Kidney tubule cell (primary cell): ENCODE measurements at places on chromosomes 7 and 10.
A peak's percentile ranks its signal among the peaks of the same experiment; 100 is the strongest.

DNA sequence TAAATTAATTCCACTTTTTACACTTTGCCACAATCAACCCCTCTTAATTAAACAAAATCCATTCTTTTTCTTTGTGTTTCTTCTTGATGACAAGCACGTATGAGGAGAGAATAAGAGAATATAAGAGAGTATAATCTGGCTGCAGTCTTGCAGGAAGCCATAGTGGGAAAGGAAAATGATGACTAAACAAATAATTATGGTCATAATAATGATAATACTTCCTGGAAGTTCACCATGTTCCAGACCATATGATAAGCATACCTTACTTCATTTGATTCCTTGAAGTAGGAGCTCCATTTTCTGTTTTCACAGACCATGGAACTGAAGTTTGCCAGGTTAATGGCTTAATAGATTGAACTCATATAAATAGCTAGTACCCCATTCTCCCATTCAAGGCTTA, 237.8 kb downstream of the SEMA3D start:
- peak; percentile 9 for DNase-seq

DNA sequence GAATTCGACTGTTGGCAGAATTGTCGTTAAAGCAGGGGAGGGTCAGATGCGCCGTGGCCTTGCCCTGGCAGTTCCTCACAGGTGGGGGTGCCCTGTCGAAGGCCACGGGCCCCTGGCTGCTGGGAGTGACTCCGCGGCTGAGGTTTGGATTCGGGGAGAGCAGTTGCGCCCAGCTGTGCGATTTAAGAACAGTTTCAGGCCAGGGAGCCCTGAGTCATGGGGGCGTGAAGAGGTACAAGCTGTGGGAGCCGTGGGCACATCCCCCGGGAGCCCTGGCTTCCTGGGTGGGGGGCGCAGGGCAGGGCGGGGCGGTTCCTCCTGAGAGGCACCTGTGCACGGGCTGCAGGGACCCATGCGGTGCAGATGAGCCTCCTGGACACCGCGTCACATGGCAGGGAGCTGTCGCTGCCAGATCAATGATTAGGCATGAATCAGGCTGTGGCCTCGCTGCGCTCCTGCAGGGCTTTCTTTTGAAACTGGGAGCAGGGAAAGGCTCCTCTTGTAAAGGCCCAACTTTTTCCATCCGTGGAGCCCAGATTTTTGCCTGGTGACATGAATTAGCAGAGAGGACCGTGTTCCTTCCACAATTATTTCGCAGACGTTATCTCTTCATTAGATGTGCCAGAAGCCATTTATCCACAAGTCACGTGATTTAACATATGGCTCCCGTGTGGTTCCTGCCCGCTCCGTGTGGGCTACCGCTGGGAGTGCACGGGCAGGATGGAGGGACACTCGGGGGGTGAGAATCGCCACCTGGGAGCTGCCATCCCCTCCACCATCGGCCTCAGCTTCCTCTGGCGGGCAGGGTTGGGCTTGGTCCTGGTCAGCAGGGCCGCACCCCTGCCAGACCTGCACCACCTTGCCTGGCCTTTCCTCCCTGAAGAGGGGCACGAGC, 918 bp downstream of the PWWP2B start:
- peak; percentile 77 for DNase-seq

DNA sequence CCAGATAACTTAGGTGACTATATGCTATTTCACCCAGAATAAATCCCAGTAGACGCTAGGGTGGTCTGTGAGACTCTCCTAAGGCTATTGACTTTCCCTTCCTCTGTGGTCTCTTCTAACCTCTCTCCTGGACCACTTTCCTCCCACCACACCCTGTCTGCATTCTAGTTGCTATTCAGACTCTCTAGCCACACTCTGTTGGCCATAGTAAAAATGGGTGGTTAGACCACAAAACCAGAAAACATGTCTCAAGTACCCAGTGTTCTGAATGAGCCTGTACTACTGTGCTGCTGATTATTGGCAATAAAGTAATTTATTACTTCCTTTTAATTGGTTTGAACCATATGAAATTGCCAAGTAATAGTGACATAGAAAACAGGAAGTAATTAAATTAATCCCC, 240.8 kb downstream of the KIF20B start:
- no peak for DNase-seq

DNA sequence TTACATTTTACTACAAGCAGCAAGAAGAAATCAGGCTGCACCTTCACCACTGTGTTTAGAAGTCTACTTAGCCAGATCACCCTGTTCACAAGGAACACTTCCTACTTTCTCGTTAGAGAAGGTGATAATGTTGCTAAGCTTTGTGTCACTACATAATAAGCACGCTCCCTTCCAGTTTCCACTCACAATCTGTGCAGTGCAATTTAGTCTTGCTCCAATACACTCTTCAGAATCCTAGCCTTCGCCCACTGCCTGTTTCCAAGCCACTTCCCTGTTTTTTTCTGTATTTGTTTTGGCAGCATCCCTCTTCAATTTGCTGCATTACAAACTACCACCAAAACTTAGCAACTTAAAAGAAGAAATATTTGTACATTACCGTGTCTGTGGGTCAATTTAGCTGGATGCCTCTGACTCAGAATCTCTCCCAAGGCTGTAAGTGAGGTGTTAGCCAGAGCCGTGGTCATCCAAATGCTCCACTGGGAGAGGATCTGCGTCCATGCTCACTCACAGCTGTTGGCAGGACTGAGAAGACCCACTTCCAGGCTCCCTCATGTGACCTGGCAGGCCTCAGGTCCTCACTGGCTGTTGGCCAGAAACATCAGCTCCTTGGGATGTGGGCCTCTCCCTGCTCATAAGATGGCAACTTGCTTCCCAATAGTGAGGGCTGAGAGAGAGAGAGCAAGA, 110.4 kb downstream of the PON1 start:
- peak; percentile 84 for DNase-seq

GRCh38 chr7:16420649-16421332, 547 bp downstream of the CRPPA start:
- DNase-seq: peak; percentile 94

DNA sequence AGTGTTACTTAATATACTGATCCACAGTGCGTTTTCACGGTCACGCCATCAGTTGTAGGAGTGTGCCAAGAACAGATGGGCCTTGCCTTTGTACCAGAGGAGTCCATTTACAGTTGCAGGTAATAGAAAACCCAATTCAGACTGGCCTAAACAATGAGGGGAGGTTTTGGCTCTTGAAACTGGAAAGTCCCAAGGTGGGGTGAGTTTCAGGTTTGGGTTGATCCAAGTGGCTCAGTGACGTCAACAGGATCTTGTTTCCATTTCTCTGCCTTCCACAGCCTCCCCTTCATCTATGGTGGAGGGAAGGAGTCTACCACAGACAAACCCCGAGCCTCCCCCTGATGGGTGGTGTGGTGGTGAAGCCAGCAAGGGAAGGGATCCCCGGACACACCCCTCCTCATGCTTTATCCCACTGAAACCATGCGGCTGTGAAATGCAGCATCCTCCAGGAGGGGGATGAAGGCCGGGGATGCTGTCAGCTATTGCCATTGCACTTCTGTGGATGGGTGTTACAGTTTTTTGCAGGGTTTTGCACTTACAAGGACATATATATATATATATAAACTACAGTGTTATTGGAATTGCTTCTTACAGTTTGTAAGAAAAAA, 14.8 kb upstream of the SH2D4B start:
- DNase-seq: no peak

- DNase-seq: no peak
Measured at GRCh38 chr10:70324339-70324861, 40.6 kb upstream of the NPFFR1 start.
